ENCODE measurements at places on chromosomes 12 and 14.

DNA sequence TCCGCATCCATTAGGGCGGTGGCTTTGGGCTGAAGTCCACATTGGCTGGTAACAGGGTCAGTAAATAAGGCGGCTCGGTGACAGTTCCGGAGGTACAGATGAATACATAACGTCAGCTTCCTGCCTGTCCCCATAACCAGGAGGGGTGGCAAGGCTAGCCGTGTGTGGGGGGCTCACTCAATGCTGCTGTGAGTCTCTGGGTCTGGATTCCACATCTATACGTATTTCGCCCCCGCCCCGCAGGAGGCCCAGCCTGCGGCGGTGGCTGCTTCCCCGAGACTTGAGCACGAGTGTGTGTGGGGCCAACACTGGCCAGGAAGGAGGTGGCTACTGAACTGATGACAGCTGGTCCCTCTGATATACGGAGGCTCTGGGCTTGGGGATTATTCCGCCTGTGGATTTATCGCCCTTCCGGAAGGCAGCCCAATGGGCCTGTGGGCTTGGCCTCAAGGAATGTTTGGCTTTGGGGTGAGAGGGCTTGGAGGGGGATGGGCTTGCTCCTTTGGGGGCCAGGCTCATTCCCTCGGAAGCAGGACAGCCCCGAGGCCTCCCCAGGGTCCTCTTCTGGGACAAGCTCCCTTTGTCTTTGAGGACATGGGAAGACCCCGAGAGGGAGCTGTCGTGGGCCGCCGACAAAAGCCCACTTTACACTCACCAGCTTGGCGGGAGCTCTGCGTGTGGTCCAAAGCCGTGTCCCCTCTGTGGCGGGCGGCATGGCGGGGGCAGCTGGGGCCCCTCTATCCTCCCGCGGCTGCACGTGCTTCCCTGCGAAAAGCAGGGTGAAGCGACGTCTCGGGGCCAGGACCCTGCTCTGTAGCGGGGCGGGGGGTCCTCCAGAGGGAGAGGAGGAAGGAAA is 82.1 kb downstream of the KIF26A start:
- no peak for DNase-seq

DNA sequence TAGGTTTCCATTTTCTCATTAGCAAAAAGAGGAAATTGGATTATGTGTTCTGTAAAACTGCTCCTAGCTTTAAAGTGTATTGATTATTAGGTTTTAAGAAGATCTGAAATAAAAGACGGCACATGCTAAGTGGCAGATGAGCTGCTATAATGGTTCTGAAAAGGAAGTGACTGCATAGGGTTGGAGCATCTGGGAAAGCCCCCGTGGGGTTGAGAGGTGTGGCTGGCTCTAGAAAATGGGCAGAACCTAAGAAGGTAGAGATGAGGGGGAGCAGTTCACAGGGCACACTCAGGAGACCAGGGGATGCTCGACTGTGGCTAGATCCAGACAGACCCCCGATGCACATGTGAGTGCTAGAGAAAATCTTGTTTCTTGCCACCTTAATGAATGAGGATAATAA is 1.9 kb downstream of the IFNG-AS1 start:
- no peak for DNase-seq

GRCh38 chr12:93759512-93760081 is 82.4 kb downstream of the CRADD start:
- DNase-seq, result no peak

- peak; percentile 39 for DNase-seq
Measured at GRCh38 chr14:37262649-37263048, 64.9 kb downstream of the MIPOL1 start.

DNA sequence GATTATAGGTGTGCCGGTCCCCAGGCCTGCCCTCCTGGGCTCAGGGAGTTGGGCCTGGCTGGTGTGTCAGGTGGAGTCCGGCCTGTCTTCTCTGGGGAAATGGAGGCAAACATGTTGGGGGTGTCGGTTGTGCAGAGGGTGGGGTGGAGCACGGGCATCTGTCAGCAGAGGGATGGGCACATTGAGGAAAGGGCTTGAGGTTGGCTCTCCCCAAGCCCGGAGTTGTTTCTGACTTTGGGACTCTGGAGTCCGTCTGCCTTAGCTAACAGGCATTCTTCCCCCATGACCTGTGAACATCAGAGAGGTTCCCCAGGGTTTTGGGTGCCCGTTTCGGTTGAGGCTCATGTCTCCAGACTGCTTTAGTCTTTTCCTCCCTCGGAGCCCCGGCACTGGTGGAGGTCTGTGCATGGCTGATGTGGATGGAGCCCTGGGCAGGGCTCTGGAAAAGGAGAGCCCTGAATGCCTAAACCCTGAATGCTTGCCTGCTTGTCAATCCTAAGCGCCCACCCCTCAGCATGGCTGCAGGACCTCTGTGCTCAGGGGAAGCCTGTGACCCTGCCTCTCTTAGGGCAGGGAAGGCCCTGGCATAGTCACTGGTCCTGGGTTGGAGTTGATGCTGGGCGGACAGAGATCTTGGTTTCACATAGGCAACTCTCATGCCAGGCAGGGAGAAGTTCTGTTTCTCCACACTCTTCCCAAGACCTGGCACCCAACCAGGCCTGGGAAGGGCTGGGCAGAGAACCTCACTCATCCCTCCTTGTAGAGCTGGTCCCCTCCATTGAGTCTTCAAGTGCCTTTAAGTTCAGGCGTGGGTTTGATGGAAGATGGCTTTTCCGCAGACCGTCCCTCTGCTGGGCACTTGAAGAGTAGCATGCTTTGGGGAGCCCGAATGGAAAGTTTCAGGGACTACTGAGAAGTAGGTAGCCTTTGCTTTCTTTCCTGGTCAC is 12.9 kb downstream of the NYNRIN start:
- peak; percentile 25 for DNase-seq

- DNase-seq, result no peak
Measured at GRCh38 chr14:91861091-91861490, 6.2 kb downstream of the TC2N start.

- no peak for DNase-seq
Measured at GRCh38 chr12:132292328-132293319, 36.8 kb downstream of the GALNT9 start.

GRCh38 chr12:100668945-100669536 is 95.6 kb downstream of the GAS2L3 start:
- DNase-seq, result peak; percentile 40

DNA sequence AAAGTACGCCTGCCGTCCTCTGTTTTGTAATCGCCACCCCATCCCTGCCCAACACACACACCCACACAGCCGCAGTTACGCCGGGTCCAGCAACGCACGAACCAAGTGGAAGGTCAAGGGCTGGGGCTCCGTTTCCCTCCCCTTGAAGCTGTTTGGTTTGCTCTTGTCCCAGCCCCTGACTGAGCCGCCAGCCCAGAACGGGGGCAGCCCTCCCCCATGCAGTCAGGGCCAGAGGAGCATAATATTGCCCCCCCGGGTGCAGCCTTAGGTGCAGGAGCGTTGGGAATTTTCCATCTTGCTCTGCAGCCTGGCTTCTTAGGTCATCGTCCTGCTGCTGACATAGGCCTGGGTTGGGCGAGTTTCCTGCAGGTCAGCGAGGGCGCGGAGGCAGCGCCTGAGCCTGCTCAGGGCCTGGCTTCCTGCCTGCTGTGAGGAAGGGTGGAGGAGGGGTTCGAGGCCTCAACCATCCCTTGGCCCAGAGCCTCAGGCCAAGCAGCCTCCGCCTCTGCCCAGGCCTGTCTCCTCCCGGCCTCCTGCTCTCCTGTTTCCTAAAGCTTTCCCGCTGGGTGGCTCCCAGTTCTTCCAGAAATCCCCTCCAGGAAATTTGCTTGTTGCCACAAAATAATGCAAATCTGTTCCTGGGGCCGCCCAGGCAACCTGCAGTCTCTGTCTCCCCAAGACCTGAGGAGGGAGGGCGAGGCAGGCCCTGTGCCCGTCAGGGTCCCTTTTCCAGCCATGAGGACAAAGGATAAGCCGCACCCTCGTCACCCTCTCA is 44.5 kb downstream of the PSMA6 start:
- DNase-seq, result no peak

GRCh38 chr14:55881577-55882241 is 236.5 kb upstream of the PELI2 start:
- DNase-seq, result no peak

Data from NCI-H1092 treated with DMSO at 0.1 percent for 48 hours (cell line).